ENCODE measurements at places on chromosomes 4 and X.
A peak's percentile ranks its signal among the peaks of the same experiment; 100 is the strongest.

DNA sequence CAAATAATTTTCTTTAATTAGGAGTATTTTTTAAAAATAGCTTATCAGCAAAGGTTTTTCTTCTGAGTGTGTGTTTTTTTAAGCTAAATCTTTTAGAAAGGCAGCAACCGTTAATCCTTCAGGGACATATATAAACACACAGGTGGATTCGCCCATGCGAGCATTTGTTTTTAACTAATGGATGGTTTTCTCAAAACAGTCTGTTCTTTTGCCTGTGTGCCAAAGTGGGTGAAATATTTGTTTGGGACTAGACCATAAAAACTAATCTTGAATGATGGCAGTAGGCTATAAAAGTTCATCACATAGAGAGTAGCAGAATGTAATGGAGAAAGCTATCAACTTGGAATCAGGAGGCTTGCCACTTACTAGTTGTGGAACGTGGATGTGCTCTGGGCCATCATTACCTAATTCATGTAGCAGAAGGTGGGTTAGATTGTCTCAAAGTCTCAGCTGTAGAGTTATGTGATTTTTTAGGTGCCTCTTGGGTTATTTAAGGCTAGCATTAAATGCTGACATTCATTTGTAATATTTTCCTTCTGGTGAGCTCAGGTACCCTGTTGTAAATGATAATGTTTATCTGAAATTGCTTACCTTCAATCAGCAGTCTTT is 7.4 kb upstream of the TAPT1 start:
- no peak for DNase-seq

- no peak for DNase-seq
Observed at GRCh38 chrX:16039363-16039762, 84.0 kb upstream of the GRPR start.

GRCh38 chr4:150265806-150266205 is 187.6 kb downstream of the DCLK2 start:
- no peak for DNase-seq

GRCh38 chr4:165343353-165344191 is 16.1 kb downstream of the MSMO1 start:
- DNase-seq: no peak

GRCh38 chr4:7337196-7338058 is 97.3 kb downstream of the PSAPL1 start:
- no peak for DNase-seq

DNA sequence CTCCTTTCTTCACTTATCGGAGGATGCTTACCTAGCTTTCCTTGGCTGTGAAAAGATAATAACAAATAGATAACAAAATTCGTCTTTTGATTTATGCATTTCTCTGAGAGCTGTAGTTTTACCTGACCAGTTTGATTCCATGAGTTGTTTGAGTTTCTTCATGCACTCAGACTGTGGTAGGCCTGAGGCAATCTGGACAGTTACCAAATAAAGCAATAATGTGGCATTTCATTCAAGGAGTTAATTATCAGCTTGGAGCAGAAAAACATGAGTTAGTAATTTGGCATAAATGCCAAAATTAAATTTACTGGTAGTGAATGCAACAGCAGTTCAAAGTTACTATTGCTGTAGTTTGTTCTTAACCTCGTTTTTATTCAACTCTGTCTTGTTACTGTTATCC is 53.5 kb downstream of the FABP2 start:
- no peak for DNase-seq

DNA sequence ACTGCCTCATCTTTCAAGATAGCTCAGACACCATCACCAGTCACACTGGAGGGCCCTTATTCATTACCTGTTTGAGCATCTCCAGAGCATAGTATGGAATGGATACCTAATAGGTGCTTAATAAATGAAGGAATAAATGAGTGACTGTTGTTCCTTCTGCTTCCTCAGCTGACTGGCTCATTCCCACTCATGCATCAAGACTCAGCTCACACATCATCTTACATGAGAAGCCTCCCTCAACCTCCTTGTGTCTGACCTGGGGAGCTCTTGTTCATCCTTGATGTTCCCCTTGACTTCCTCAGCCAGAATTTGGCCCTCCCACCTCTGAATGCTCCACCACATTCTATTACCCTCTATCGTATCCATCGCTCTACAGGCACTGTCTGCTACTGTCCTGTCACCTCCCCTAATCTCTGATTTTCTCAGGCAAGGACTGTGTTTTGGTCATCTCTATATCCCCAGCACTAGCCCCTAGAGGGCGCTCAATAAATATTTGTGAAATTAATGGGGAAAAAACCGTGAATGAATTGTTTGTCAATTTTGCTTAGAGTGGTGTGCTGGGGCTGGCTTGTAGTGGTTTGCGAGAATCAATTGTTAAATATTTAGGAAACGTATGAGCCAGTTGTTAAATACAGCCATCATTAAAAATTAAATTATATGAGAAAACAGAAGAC is 88.3 kb downstream of the NHSL2 start:
- DNase-seq: no peak

- DNase-seq: no peak
Observed at GRCh38 chr4:82785611-82786400, 12.8 kb downstream of the SCD5 start.

DNA sequence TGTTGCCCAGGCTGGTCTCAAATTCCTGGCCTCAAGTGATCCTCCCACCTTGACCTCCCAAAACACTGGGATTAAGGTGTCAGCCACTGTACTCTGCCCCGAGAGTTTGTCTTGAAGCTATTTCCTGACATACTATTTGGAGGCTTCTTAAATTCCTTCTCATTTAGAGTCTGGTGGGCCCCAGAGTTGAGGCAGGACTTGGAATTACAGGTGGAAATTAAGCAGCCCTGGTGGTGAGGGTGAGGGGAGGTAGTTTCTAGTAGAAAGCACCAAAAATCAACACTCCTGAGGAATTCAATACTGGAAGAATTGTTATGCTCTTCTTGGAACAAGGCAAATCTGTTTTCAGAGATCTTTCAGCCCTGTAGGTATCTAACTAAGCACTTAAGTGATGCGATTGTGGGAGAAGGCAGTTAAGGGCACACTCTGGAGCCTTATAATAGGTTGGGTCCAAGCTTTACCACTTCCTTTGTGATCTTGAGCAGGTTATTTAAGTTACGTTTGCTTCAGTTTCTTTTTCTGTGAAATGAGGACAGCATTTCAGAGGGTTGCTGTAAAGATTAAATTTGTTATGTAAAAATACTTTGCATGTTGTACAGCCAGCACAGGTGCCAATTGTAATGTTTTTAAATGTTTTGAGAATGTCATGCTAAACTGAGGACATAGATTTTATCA is 200.7 kb downstream of the SOWAHB start:
- no peak for DNase-seq

DNA sequence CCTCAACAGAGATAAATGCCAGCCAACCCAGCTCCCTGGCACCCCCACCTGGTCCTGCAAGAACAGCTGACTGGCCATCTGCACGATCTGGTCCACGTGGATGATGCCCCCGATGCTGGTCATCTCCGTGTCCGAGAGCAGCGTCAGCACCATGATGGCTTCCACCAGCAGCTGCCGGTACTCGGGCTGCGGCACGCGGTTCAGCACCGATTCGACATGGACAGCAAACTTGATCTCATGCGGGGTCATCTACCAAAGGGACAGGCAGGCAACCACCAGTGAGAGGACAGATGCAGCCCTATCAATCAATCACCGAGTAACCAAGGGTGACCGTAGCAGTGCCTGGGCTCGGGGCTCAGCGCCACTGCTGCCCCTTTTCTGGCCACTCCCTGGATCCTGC is 89.8 kb downstream of the PHKA2 start:
- no peak for DNase-seq

- DNase-seq: no peak
Observed at GRCh38 chr4:159280442-159281172, 177.7 kb downstream of the RAPGEF2 start.

- DNase-seq: no peak
Observed at GRCh38 chrX:16130707-16131106, 7.3 kb downstream of the GRPR start.

DNA sequence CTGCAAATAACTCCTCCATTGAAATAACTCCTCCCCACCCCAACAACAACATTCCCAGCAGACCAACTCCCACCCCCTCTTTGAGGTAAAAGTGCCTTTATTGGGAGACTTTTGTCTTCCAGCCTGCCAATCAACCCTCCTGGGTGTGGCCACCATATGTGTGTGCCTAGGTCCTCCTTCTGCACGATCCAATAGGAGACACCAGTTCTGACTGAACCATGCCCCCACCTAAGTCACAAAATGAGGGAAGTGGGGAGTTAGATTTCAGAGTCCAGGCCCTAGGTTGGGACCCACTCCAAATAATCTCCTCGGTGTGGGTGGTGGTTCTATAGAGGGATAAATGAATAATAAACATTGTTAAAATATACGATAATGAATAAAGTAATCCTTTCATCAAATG is 3.0 kb downstream of the PLP2 start:
- DNase-seq: no peak

DNA sequence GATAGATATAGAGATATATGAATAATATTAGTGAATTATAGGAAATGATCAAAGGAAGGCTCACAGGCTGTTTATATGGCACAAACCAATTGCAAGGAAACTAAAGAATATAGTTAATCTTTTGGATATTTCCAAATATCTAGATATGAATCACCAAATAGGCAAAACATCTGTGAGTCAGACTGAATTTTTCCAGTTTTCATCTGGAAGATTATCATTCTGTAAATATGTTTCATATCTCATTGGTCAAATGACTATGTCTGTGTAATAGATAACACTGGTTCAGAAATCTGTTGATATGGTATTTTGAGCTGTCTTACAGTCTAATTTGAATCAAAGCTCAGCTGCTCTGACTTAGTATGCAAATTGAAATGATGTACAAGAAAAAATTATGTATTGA is 303.6 kb downstream of the FAM133A start:
- no peak for DNase-seq

DNA sequence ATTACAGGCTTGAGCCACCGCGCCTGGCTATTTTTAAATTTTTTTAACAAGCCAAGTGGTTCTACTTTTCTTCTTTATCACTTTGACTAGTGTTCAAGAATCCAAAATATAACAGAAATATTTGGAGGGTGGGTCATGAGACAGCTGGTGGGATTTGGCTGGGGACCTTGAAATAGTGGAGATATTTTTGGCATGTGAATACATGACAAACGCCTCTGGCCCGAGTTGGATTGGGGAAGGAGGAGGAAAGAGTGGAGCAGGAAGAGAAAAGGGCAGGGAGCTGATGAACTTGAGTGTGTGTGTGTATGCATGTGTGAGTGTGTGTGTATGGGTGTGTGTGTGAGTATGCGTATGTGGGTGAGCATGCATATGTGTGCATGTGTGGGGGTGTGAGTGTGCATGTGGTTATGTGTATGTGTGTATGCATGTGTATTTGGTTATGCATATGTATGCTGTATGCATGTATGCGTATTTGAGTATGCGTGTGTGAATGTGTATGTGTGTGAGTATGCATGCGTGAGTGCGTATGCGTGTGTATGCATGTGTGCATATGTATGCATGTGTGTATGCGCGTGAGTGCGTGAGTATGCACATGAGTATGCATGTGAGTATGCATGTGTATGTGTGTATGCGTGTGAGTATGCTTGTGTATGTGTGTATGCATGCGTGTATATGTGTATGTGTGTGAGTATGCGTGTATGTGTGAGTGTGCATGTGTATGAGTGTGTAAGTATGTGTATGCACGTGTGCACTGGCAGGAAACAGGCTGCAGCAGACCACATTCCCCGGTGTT is 49.6 kb downstream of the JADE1 start:
- no peak for DNase-seq

DNA sequence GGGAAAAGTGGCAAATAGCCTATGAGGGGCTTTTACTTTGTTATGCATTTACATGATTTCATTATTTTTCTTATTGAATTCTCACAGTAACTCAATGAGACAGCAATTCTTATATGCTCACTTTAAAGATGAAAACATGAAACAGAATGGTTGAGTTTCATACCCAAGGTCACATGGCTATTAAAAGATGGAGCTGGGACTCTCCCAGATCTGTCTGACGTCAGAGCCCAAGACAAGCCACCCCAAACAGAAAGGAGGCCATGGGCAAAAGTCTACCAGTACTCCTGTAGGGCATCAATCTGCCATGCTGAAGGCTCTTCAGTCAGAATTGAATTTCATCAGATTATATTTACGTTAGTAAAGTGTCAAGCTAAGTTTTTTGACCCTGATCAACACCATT is 13.2 kb downstream of the HSD17B11 start:
- DNase-seq: no peak

DNA sequence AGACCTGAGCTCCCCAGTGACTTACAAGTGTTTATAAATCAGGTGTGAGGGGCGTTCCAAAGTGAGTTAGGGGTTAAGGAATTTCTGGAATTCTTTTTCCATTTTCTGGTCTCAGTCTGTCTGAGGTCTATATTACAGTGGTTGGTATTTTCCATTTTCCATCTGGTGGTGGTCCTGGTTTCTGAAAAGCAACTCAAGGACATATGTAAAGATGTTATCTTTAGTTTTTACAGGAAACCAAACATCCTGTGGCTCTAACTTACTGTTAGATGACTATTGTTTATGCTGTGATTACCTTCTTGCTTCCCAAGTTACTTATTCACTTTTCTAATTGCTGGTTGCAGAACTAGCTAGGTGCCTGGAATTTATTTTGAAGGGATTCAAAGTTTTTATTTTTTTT is 53.5 kb upstream of the IL21 start:
- DNase-seq: no peak

GRCh38 chr4:119286377-119287002 is 35.4 kb downstream of the FABP2 start:
- no peak for DNase-seq

DNA sequence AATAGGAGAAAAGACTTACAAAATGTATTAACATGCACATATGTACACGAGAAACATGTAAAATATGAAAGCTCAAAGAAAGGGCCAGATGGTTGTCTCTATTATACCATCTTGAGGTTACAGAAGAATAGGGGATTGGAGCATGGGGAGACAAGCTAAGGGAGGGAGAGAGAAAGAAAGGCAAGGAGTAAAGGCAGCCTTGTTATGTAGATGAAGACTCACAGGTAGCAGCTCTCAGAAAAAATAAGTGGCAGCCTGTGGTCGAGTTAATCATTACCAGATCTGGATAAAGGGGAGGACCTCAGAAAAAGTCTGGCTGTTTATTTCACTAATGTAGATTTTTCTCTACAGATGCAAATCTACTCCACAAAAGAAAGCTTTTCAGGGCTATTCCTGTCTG is 26.6 kb upstream of the PPP1R2C start:
- no peak for DNase-seq

- no peak for DNase-seq
Observed at GRCh38 chrX:7447801-7448499, 300.0 kb upstream of the PUDP start.

DNA sequence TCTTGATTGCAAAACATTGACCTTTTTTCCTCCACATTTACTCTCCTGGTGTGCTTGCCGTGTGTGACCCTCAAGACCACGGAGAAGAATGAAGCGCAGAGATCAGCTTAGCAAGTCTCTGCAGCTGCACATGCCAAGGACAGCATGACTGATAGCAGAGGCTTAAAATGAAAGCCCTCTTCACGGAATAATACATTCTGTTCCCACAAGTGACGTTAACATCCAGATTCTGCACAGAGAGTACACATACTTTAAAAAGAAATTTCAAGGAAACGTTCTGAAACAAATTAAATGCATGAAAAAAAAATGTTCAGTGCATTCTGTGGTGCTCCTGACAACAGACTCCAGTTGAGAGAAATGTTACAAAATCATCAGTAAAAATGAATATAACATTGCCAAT is 60.9 kb downstream of the SLC7A11 start:
- peak; percentile 20 for DNase-seq

GRCh38 chr4:110287130-110287529 is 88.7 kb upstream of the ELOVL6 start:
- DNase-seq: no peak
